ENCODE measurements at places on chromosomes 11 and 22.

GRCh38 chr11:116687458-116688201, 85.2 kb downstream of the BUD13 start:
- DNase-seq, result no peak

- peak; percentile 58 for DNase-seq
These were observed 952 bp downstream of the YAP1 start for GRCh38 chr11:102111011-102111786.

- DNase-seq, result peak; percentile 100
These were observed 95.8 kb downstream of the SWAP70 start for GRCh38 chr11:9759519-9760192.

- DNase-seq, result peak; percentile 36
These were observed 66.9 kb downstream of the YAP1 start for GRCh38 chr11:102177126-102177525.

DNA sequence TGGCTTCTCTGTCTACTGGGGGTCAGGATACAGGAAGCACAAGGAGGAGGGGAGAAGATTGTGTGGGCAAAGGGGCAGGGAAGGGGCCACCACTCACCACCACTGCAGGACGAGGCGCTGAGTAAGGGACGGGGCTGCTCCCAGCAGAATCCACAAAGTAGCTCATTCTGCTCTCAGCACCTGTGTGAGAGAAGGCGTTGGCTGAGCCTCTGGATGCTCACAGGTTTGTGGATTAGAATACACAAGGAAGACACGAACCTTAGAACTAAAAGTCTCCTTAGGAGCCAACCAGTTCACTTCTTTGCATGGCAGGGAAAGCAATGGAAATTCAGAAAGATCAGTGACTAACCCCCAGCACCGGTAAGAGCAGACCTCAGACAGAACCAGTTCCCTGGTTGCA, 14.4 kb downstream of the ETS1 start:
- no peak for DNase-seq

DNA sequence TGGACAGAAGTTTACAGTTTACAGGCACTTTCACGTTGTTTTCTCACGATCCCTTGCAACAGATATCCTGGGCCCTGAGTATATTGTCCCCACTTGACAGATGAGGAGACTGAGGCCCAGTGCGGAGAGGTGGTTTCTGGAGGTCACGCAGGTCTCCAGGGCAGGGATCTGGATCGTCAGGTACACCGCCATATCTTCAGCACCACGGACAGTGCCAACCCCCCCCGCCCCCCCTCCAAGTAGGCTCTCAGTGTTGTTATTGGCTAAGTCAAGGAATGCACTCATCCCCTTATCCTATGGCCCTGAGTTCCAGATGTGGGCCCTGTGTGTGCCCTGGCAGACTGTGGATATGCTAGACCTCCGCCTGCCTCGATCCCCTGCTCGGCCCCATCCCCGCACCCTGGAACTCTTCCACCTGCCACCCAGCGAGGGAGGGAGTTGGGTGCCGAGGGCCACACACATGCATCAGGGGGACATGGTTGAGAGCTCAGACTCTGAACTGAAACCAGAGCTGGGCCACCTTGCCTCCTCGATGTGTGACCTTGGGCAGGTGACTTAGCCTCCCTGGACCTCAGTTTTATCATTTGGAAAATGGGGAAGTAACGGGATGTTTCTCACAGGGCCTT, 37.5 kb downstream of the MPPED1 start:
- DNase-seq, result no peak

DNA sequence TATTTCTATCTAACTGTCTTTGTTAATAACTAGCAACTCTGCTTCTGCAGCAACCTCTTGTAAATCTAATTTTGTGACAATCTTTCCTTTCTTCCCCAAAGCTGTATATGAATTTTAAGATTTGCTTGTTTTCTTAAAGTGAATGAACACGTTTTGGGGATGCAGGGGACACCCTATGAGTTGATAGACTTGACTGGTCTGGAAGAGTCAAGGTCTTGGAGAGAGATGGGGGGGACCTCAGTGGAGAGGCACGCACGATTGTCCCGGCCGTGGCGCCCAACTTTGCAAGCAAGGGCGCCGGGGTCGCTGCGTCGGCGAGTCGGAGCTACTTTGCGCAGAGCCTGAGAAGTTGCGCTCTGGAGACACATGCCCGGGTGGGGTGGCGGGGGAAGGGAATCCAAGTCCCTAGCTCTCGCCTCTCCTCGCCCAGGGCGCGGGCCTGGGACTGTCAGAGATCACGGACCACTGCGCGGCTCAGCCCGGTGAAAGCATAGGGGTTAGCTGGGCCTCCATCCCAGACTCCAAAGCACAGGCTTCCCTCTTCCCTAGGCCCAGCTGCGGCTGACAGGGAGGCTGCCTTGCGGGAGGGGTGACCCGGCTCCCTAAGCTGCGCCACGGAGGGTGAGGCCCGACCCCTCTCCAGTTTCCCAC, 854 bp downstream of the ABCC8 start:
- DNase-seq, result no peak

- DNase-seq, result no peak
These were observed 312.6 kb downstream of the C11orf87 start for GRCh38 chr11:109734566-109734965.

GRCh38 chr11:2800655-2801531, 84.7 kb downstream of the CDKN1C start:
- no peak for DNase-seq

DNA sequence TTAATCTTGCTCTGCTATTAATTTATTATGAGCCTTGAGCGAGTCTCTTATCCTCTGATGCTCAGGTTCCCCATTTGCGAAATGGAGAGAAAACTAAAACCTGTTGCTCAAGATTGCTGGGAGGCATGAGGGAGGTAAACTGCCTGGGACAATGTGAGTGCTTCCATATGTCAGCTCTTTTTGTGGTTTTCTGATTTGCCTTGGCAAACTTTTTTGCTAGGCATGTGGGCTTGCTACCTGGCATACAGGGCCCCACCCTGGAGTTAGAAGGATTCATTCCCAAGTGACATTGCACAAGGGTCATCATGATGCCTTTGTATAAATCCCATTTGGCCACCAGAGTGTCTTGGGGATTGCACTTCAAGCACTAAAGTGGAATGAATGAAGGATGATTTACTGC, 22.4 kb downstream of the TSPAN18 start:
- DNase-seq, result no peak

DNA sequence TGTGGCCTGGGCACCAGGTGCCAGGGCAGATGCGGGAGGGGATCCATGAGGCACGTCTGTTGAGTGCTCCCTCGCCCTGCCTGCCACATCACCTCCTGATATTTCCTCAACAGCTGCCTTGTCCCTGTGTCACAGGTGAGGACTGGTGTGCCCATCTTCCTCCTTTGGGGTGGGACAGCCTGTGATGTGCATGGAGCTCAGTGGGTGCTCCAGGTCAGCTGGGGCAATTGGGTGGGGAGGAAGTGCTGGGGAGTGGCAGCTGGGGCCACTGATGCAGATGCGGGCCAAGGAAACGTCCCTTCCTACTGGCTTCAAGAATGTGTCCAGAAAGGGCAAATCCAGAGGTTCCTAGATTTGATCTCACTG, 83.6 kb downstream of the MORC2 start:
- DNase-seq, result no peak

DNA sequence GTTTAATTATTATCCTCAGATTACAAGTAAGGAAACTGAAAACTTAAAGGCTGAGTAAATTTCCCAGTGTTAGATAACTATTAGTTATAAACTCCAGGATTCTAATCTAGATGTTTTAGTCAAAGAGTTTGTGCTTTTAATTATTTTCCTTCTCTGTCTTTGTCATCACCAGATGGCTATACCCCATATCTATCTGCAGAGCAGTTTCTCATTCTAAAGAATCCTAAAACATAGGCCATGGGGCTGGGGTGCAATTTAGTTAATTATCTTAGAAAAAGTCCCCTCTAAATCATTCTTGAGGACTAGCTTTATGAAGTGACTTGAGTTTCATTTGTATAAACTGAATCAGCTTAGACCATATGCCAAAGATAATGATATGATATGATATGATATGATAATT, 556.3 kb upstream of the ANO5 start:
- no peak for DNase-seq

DNA sequence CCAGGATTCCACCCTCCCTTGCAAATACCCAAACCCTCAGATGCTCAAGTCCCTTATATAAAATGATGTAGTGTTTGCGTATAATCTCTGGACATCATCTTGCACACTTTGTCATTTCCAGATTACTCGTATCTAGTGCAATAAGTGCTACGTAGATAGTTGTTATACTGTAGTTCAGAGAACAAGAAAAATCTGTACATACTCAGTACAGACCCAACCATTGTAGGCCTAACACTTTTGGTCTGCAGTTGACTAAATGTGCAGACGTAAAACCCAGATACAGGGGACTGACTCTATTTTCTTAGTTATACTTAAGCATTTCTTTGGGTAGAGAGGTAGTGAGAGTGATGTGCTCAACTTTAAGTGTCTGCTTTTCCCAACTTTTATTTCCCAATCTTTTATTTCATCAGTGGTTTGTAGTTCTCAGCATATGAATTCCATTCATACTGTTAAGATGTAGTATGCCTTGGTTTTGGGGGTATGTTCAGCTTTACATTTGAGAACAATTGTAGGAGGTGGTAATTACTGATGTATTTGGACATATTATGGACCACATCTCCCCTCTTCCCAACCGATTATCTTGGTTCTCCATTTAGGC, 43.9 kb downstream of the DDX6 start:
- DNase-seq, result no peak

GRCh38 chr22:46671824-46672432, 51.7 kb downstream of the GRAMD4 start:
- no peak for DNase-seq

- peak; percentile 55 for DNase-seq
These were observed 5.9 kb downstream of the RHOG start for GRCh38 chr11:3834664-3835461.

- no peak for DNase-seq
These were observed 21.6 kb downstream of the C11orf86 start for GRCh38 chr11:66996609-66997273.

- DNase-seq, result no peak
These were observed 1.9 kb downstream of the MS4A1 start for GRCh38 chr11:60457576-60457975.

DNA sequence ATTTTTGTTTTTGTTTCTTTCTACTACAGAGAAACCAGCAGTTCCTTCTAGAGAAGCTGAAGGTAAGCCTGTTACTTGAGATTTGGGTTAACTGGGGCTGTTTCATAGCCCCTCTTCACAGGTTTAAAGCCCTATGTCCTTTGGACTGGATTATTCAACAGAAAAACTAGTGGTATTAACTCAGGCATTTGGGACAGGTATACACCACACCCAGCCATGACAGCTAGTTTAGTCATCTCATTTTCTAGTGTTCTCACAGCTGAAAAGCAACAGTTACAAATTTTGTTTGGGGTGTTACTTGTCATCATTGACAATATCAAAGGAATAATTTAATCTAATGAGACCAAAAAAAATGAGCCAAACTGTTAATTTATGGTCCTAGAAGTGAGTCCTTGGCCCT, 14.0 kb downstream of the LAYN start:
- peak; percentile 95 for DNase-seq

DNA sequence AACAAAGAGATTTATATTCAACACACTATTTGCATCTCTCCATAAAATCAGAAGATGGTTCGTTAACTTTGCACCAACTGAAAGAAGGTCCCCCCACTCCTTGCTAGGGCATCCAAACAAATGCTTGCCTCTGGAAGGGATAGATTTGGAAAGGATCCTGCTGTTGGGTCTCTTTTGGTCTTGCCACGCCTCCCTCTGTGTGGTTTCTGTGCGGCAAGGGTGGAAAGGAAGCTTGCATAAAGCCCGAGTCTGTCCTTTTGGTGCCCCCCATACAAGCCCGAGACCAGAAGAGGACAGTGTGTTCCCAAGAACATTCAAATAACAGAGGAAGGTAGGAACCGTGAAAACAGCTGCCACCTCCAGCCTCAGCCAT, 15.1 kb downstream of the SCGB1A1 start:
- DNase-seq, result no peak

DNA sequence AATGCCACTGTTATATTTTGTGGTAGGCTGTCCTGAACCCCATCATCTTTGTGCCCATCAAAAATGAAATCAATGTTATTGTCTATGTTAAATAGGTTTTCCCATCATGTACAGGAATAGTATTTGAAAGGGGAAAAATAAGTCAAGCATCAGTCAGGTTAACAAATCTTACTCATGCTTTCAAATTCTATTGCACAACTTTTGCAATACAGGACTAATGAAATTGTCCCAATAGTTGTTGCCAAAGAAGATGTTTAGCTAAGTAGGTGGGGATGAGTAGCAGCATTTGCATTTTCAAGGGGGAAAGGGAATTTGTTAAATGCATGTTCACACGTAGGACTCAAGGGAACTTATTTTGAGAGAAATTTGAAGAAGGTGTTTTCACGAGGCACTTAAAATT, 962.1 kb downstream of the JRKL start:
- DNase-seq, result peak; percentile 2

- DNase-seq, result no peak
These were observed 30.8 kb upstream of the LRRC10B start for GRCh38 chr11:61477727-61478148.

DNA sequence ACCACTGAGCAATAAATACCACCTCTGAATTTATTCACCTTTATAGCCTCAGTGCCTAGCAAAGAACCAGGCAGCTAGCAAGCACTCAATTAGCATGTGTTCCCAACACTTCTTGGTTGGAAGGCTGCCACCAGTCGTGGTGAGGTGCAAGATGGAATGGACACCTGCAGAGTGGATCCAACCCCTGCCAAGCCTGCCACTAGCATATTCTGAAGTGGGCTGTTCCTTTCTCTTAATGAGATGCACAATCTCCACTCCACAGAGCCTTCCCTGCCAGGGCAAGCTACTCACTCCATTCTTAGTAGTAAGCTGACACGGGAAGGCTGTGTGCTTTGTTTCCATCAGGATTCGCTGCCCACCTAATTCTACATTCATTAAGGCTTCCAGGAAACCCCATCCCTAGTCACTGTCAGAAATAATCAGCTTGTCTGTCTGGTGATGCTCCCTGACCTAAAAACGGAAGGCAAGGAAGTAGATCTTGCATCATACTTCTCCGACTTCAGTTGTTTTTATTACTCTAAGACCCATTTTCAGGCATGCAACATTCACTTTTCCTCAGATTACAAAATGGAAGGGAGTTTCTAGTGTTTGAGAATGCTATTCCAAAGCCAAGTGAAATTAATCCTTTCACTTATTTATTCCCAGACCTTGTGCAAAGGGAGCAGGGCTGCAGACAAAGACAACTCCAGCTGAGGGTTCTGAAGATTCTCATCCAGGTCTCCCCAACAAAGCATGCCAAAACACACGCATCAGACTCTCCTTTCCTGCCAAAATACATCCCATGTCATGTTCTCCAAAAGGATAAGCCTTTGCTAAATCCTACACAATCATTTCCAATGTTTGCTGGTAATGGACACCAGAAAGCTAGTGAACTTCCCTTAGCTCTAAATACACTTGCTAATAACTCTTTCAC, 128.0 kb downstream of the TENM4 start:
- DNase-seq, result no peak

GRCh38 chr11:33557201-33557600, 143.4 kb downstream of the C11orf91 start:
- peak; percentile 91 for DNase-seq

Data from bronchial epithelial cell (primary cell).